ENCODE measurements at places on chromosomes 7 and 10. TPM values are rescaled to one million over a fixed set of nuclear protein-coding genes. Genes with fewer than 3 reads are reported as not detected.

WDFY4 gene
- total RNA-seq: not detected

KIAA1549 gene
- 0.56 TPM for total RNA-seq

CYP2C19 gene
- not detected for total RNA-seq

VAX1 gene
- total RNA-seq: not detected

EPO gene
- total RNA-seq: not detected

EPDR1 gene
- total RNA-seq: 119 TPM

NPY gene
- total RNA-seq: not detected

PLAU gene
- 53.0 TPM for total RNA-seq

BCAP29 gene
- total RNA-seq: 64.4 TPM

ENO4 gene
- total RNA-seq: under 0.01 TPM

RAPGEF5 gene
- total RNA-seq: 11.7 TPM

MRPS17 gene
- total RNA-seq: 11.8 TPM

SLC18A3 gene
- under 0.01 TPM for total RNA-seq

TDRD1 gene
- 5.1 TPM for total RNA-seq

TUBAL3 gene
- total RNA-seq: not detected

SVOPL gene
- not detected for total RNA-seq

ASB15 gene
- total RNA-seq: not detected

TSPAN33 gene
- 0.19 TPM for total RNA-seq

GIMAP1 gene
- not detected for total RNA-seq

Measured in regular cardiac myocyte (primary cell).